ENCODE measurements at places on chromosomes 7 and 10.

DNA sequence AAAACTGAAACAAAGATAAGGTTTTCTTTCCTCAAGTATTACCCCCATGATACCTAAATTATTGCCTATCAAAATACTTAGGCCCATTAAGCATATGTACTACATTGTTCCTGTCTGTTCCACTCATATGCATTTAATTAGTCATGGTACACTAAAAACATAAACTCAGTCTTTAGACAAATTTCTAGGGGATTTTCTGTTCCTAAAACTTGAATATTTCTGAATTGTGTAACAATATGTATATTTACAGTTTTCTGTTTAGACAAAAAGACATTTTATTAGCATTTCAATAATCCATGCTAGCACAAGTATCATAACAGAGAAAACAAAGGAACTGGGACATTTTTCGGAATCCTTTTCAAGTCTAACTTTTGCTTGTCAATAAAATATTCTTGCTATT lies 234.2 kb downstream of the CRPPA start:
- DNase-seq: no peak

DNA sequence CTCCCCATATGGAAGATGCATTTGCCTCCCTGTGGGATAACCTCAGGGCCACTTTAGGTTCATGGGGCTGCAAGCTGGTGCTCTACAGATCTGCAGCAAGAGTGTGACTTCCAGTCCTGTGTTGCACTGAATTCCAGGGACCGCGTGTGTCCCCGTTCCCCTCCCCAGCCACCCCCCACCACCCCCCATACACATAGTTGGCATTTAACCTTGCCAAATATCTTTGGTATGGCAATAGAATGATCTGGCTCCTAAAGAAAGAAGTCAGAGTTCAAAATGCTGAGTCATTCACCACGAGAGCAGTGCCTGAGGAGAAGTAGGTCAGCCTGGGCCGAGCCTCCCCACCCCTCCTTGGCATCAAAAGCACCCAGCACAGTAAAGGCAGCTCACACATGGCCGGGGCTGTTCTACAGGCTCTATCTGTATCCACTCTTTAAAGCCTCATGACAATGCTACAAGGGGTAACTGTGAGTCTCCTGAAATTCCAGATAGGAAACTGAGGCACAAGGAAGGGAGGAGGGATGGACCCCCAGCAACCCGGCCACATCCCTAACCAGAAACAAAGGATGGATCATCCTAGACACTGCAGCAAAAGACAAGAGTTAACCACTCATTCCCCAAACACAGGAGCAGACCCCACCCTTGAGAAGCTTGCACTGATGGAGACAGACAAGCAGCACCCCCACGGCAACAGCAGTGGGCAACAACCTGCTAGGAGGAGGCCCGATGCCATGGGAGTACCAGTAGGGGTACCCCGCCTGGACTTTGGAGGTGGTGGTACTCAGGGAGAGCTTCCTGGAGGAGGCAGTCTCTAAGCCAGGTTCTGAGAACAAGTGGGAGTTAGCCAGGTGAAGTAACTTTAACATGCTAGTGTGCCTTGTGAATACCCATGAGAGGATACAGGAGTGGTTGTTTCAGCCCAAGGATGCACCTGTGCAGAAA lies 70.3 kb upstream of the NANOS1 start:
- no peak for DNase-seq

DNA sequence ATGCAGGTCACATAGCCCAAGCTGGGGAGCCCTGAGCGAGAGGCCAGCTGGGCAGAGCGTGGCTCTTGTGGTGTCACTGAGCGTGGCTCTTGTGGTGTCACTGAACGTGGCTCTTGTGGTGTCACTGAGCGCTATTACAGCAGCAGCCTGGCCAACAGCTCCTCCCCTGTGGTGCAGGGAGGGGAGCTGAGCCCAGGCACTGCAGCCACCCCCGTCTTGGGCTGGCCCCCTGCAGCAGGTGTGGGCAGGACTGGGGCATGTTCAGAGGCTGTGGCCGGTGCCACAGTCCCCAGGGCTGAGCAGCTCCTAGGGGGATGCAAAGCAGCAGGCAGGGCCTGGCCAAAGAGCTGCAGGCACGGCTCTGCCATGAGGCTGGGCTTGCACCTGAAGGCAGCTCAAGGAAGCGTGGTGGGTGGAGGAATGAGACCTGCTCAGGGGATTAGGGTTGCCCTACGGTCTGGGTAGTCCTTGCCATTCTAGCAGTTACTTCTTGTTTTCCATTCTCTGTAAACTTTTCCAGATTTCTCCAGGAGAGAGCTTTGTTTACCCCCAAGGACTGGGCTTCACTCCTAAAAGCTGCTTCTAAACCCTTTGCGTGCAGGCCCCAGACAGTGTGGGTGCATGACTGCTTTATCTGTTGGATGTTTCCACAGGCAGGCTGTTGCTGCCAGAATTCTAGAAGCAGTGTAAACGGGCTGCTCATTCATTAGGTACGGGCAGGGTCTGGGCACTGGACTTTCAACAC lies 29.2 kb downstream of the ZNF783 start:
- DNase-seq: no peak

GRCh38 chr7:88647825-88648224 lies 111.7 kb upstream of the ZNF804B start:
- no peak for DNase-seq

DNA sequence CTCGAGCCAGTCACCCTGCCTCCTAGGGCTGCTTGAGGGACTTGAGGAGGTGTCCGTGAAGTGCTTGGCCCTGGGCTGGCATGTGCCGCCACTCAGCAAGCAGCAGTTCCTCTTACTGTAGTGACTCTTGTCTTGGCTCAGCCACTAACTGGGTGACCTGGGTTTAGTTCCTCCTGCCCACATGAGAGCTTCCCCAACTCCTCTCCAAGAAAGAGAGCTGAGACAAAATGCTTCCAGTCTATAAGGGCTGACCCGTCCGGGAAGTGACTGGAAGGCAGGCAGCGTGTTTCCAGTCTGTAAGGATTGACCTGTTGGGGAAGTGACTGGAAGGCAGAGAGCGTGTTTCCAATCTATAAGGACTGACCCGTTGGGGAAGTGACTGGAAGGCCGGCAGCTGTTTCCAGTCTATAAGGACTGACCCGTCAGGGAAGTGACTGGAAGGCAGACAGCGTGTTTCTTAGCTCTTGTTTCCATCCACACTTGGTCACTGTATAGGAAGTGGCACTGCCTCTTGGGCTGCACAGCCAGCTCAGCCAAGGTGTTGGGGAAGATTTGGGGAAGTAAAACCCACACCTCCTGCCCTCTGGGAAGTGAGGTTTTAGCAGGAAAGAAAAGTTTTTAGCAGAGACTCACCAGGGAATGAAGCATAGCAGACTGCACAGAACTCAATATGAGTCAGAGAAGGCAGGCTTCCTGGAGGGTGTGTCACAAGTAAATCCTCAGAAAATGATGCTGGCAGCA lies 53.3 kb upstream of the PPIF start:
- no peak for DNase-seq

Measured in stimulated activated CD8-positive, alpha-beta memory T cell treated with anti-CD3 and anti-CD28 coated beads, Interleukin-12 subunit alpha, Interleukin-12 subunit beta, amount 100 ng/mL, for 1 hour (primary cell).